ENCODE measurements at places on chromosomes 5 and 9. TPM values are rescaled to one million over a fixed set of nuclear protein-coding genes. Genes with fewer than 3 reads are reported as not detected.
A peak's percentile ranks its signal among the peaks of the same experiment; 100 is the strongest.

The CD274 gene
- total RNA-seq, result 0.55 TPM

The PDZD2 gene
- 2.4 TPM for total RNA-seq

GRCh38 chr9:14096258-14096922 is 217.6 kb downstream of the NFIB start:
- DNase-seq, result no peak

The SLCO4C1 gene
- 4.0 TPM for total RNA-seq

The TMEM171 gene
- 7.1 TPM for total RNA-seq

DNA sequence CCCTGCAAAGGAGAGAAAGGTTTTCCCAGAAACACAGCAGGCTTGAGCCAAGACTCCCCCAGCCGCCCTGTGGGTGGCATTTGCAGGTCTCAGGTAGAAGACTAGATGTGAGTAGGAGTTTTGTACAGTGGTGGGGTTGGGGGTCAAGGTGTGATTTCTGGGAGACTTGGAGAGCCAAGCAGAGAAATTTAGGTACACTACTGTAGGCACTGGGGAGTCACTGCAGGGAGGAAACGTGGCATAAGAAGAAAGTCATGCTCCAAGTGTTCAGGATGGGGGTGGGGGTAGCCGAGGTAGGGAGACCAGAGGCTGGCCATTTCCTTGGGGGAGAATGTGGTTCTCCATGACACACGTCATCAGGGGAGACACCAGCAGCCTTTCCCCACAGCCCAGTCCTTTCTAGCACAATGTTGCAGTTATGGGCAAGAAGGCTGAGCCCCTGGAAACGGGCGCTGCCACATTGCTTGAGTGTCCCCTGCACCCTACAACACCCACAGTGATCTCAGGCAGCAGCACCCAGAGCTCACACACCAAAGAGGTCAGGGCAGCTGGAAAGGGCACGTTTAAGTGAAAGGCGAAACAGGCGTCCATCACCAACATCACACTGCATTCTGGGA is 210.5 kb downstream of the FSTL4 start:
- no peak for DNase-seq

The ASS1 gene
- 7.7 TPM for total RNA-seq

DNA sequence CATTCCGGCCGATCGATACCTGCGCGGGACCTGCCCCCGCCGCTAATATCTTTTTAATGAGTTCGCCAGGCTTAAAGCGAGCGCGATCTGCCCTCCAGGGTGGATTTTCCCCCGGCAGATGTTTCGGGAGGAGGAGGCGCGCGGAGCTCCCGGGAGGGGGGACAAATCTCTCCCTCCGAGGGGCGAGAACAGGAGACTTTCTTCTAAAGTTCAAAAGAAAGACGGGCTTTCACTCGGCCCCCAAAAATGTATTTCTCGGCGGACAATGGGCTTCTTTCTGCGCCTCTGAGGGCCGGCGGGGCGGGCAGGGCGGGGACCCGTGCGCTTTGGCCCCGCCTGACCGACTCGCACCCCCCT is 4.1 kb upstream of the PRDM12 start:
- no peak for DNase-seq

- no peak for DNase-seq
Measured at GRCh38 chr9:136925414-136926153, 19.0 kb downstream of the FBXW5 start.

DNA sequence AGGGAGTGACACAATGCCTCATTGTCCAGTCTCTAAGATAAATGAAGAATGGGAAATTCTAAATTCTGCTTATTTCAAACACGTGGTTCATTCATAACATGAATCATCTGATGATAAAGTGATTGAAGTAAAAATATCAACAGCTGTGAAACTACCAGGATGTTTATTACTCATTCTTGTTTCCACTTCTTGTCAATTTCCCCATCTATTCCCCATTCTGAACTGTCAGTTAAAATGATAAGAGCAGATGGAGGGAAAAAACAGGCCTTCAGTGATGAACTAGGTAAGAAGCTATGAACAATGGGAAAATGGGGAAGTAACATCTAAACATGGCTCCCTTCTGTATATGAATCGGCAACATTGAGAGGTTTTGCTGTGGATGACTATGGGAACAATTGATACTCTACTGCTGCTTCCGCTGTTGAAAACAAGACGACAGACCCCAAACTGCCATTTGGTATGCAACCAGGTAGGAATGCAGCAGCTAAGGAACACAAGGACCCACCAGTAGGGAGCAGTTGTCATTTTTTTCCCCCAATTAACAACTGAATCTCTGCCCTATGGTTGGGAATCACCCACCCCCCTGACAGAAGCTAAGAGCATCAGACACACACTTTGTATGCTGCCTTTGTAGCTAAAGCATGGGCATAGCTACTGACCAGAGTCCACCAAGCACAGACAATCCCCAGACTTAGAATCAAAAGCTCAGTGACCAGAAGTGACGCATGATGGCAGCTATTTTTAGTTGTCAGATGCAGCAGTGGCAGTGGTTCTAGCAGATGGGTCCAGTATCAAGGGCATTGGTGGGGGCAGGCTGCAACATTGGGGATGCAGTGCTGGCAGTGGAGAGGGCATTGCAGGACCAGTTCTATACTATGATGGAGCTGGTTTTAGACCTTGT is 52.9 kb upstream of the ZNF366 start:
- DNase-seq, result no peak

DNA sequence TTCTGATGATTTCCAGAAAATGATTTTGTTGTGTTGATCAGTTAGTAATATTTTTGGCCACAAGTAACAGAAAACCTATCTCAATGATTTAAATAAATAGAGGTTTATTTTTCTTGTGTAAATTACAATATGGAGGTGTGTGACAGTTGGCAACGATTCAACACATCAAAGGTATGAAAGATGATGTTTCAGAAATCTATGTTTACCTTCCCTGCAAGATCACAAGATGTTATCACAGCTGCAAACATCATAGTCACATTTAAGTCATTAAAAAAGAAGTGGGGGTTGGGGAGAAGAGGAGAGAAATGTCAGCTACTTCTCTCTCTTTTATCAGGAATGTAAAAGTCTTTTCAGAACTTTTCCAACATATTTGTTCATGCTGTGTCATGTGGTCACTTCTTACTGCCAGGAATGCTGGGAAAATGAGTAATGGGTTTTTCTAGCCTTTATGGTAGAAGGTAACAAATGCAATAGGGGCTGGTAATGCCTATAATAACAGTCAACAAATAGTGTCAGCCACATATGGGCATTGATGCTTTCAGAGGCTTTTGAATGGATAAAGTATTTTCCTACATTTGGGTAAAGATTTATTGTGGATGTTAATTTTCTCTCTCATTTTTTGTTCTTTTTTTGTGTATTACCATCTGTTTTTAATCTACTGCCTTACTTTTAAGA is 742.7 kb downstream of the TLE1 start:
- no peak for DNase-seq

DNA sequence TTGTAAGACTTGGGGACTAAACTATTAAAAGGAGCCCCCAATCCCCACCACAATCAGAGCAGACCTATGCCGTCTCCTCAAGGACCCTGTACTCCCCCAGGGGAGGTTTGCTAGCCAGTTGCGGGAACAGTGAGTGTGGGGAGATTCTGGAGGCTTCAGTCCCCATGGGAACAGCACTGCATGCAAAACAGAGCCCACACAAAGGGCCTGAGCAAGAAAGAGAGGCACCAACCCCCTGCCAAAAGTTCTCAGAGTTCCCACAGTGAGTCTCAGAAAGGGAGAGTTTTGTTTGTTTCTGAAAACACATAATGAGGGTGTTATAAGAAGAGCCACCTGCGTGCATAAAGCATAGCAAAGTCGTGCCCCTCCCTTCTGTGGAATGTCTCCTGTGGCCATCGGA is 56.6 kb downstream of the CFAP90 start:
- no peak for DNase-seq

DNA sequence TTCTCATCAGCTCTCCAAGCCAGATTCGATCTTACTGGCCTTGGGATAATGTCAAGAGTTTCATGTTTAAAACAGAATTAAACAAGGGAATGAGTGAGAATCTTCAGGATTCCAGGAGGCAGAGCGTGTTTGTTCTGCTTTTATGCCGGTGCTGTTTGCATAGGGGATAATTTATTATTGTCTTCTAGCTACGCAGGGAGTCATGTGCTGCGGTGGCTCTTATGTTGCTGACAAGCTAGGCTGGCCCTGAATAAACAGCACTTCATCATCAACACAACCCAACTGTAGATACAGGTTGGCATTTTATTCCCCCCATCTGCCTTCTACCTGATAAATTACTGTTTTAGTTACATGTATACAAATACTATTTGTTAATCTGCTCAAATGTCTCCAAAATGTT is 47.1 kb upstream of the PCA3 start:
- no peak for DNase-seq

DNA sequence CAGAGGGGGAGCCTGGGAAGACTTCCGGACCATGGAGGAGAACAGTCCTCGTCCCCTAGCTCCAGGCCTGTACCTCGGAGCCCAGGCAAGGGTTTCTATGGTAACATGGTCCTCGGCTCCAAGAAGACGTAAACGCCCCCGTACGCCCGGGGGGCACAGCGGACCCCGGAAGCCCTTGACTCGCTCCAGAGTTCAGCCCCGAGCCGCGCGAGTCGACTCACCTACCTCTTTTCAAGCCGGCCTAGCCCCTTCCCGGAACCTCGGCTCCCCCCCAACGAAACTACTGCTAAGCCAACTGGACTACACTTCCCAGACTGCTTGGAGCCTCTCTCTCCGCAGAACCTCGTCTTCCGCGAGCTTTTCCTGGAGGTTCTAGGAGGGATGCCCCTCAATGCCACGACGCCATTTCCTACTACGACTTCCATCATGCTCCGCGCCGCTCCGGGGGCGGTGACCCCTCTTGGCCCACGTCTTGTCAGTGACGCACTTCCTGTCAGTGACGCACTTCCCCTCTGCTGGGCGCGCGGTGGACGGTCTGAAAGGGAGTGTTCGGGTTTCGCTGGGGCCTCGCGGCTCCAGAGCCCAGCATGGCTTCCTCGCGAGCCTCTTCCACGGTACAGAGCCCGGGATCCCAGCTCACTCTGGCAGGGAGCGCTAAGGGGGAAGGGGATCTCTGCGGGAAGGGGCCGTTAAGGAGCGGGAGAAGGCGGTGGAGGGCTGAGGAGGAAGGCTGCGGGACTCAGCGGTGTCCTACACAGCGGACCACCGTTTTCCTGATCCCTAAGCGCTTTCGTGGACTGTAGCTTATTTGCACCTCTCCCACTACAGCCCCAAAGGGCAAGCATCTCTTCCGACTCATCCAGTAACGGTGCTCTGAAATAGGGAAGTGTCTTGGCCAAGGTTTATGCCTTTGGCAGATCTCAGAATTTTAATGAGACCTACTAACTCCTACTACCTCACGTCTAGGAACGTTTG is at the start of the genes CDC26 and PRPF4:
Gene CDC26, minus strand, starts transcription at position 416 of the 975 bp plus-strand sequence. CDS start 3,065 bp downstream, outside the sequence.
Gene PRPF4, plus strand, starts transcription at position 502 of the 975 bp plus-strand sequence. Its CDS starts 86 bp downstream, at position 588.
- DNase-seq, result peak; percentile 89

DNA sequence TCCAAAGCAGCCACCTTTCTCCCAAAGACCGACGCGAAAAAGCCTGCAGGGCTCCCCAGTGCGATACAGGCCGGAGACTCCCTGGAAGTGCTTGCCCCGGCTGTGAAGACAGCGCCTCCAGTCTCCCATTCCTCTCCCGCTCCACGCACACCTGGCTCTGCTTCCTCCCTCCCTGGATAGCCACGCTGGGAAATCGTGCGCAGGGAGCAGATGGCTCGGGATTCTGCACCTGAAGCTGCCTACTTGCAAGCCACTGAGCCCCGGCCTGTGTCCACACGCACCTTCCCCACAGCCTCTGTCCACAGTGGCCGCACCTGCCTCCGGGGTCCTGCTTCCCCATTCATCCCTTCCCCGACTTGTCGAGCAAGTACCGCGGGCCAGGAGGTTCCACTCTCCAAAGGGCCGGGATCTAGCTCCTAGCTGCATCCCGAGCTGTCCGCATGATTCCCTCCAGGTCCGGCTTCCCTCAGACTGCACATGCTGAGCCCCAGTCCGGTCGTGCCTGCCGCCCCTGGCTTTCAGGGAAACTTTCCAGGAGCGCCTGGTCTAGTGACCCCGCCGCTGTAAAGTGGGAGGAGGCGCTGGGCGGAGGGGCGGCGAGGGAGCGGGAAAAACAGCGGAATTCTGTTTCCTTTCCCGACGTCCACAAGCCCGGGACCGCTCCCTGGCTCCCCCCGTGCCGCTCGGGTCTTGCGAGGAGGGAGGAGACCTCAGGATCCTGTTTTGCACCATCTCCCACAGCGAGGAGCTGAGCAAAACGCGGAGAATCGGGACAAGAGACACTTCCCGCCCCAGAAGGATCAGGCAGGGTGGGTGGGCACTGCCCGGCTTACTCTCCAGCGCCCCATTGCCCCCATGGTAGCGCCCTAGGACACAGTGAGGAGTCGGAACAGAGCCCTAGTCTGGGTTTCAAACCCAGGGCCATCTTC is 2.0 kb downstream of the SEMA6A start:
- peak; percentile 48 for DNase-seq

GRCh38 chr5:61215996-61216395 is 53.7 kb upstream of the SMIM15 start:
- no peak for DNase-seq

The SPOCK1 gene
- 32.9 TPM for total RNA-seq

Data from progenitor cell of endocrine pancreas (in vitro differentiated cells).